Natural killer cell (primary cell): ENCODE measurements at places on chromosomes 3 and 15.

GRCh38 chr3:160781402-160781801, 25.4 kb downstream of the PPM1L start:
- no peak for DNase-seq

GRCh38 chr3:72086042-72086742, 301.2 kb upstream of the PROK2 start:
- no peak for DNase-seq

- DNase-seq = no peak
These were observed 46.6 kb downstream of the APBA2 start for GRCh38 chr15:28932361-28932760.

- no peak for DNase-seq
These were observed 17.1 kb downstream of the PCNP start for GRCh38 chr3:101591071-101591470.

- no peak for DNase-seq
These were observed 830.3 kb downstream of the DIPK2A start for GRCh38 chr3:144801890-144802289.

DNA sequence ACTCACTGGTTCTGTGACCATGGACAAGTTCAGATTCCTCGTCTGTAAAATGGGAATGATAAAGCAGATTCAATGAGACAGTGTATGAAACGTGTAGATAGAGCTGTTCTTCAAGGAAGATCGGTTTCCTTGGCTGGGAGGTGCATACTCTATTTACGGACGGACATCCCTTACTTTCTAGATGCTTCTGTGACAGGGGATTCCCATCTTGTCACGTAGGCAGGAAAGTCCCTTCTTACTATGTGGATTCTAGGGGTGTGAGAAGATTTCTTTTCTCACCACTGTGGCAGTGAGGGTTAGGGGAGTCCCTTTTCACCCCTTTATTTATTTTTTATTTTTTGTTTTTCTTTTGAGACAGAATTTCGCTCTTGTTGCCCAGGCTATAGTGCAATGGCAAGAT, 180.9 kb upstream of the TBL1XR1 start:
- peak; percentile 62 for DNase-seq

DNA sequence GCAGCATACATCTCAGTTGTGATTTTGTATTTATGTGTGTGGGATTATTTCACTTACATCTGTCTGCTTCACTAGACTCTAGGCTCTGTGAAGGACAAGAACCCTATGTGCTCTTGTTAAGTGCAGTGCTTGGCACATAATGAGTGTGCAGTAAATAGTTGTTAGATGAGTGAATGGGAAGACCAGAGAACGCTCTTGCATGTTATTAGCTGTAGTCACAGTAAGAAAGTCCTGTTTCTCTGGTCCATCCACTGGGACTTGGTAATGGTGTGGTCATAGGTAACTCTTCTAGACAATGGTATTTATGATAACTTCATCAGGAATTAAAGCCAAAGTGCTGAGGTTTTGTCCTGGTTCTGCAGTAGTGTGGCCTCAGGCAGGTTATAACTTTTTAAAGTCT, 1.4 kb upstream of the AQP9 start:
- no peak for DNase-seq

DNA sequence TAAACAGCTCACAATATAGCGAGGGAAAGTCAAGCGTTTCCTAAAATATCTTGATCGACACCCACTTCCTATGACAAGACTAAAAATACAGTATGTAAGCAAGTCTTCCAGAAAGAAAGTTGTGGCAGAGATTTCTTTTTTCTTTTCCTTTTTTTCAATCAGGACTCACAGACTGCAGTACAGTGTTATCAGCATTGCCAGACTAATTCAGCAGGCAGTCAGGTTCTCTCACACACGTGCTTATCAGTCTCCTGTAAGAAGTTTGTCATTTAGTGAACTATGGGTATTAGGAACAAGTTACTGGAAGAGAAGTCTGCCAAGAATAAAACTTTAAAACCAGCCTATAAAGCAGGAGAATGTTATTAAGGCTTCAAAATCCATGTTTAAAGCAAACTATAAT, 32.8 kb upstream of the ZNF385D start:
- no peak for DNase-seq

GRCh38 chr3:116001151-116001621, 377.9 kb downstream of the GAP43 start:
- no peak for DNase-seq

- no peak for DNase-seq
These were observed 108.7 kb downstream of the P2RY1 start for GRCh38 chr3:152943645-152944044.

- no peak for DNase-seq
These were observed 93.1 kb downstream of the WNT7A start for GRCh38 chr3:13786811-13787210.

DNA sequence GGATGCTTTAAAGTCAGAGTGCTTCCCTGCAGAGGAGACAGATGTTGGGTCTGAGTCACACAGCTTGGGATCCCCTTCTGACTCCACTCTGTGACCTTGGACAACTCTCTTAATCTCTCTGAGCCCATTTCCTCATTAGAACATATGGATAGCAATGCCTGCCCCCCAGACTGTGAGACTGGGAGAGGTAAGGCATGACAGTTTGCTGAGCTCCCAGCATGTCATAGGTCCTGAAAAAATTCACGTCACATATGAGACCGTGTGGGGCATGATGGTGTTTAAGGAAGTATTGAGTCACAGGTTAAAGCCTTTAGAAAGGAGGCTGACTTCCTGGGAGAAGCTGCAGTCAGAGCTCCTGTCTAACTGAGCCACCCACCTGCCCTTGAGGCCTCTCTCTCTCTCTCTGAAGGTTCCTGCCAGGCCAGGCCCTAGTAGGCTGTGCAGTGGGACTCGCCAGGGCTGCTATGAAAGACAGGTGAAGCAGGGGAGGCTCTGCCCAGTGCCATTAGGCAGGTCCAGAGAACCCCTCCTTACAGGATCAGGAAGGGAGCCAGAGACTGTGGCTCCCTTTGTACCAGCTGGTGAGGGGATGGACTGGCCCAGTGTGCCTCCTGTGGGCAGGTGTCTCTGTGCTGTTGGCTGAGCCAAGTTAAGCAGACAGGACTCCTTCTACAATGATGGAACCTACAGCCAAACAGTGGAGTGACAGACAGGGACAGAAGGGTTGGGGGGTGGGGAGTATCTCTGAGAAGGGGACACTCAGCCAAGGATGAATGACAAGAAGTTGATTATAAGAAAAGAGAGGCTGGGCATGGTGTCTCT, 19.5 kb upstream of the DOCK3 start:
- no peak for DNase-seq

GRCh38 chr3:127392156-127392490, 104.3 kb upstream of the PRR20G start:
- no peak for DNase-seq

DNA sequence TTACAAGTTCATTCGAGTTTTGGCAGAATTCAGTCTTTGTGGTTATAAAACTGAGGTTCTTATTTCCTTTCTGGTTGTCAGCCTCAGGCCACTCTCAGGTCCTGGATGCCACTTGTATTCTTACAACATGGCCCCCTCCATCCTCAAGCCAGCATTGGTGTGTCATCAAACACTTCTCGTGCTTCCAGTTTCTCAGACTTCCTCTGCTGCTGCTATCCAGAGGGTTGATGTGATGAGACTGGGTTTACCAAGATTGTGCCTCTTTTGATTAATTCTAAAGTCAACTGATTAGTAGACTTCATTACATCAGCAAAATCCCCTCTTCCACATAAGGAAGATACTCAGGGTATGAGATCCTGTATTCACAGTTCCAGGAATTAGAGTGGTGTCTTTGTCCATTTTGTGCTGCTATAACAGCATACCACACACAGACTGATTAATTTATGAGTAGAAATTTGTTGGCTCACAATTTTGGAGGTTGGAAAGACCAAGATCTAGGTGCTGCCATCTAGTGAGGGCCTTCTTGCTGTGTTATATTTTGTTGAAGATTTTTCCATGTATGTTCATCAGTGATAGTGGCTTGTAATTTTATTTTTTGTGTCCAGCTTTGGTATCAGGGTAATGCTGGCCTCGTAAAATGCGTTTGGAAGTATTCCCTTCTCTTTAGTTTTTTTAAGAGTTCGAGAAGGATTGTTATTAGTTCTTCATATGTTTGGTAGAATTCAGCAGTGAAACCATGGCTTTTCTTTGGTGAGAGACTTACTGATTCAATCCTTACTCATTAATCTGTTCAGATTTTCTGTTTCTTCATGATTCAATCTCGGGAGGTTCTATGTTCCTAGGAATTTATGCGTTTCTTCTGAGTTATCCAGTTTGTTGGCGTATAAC, 11.1 kb downstream of the LRCH3 start:
- DNase-seq = peak; percentile 63

DNA sequence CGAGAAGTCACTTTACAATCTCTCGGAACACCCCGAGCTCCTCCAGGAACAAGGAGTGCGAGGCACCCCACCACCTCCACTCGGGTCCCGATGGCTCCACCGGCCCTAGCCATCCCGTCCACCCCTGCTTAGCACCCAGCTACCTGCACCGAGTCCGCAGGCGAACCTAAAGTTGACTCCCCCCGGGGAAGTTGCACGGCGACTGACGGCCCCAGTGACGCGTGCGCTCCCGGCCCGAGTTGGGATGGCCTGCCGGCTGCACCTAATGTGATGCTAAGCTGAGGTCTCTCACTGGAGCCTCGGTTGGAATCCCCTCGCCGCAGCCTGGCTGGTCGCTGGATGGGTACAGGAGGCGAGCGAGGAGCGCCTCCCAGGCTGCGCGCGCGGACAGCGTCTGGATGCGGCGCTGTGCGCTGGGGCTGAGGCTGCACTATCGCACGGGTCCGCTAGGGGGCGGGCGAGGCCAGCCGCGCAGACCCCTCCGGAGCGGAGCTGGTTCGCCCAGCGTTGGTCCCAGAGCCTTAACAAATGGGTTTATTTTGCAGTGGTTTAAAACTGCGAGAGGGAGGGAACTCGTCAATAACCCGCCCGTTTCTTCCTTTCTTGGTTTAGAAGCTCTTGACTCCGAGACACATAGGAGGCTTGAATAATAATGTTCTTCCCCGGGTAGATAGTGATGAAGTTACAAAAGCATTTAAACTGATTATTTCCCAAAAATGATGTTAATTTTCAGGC, at the start of gene OXTR:
Gene OXTR (minus strand): TSS at position 526 of the 735 bp plus-strand sequence. CDS start 1,426 bp downstream, outside the sequence.
- DNase-seq = peak; percentile 57

GRCh38 chr15:86915811-86916331, 836.2 kb downstream of the AGBL1 start:
- DNase-seq = peak; percentile 5

- no peak for DNase-seq
These were observed 249.5 kb downstream of the UACA start for GRCh38 chr15:70513819-70514218.

DNA sequence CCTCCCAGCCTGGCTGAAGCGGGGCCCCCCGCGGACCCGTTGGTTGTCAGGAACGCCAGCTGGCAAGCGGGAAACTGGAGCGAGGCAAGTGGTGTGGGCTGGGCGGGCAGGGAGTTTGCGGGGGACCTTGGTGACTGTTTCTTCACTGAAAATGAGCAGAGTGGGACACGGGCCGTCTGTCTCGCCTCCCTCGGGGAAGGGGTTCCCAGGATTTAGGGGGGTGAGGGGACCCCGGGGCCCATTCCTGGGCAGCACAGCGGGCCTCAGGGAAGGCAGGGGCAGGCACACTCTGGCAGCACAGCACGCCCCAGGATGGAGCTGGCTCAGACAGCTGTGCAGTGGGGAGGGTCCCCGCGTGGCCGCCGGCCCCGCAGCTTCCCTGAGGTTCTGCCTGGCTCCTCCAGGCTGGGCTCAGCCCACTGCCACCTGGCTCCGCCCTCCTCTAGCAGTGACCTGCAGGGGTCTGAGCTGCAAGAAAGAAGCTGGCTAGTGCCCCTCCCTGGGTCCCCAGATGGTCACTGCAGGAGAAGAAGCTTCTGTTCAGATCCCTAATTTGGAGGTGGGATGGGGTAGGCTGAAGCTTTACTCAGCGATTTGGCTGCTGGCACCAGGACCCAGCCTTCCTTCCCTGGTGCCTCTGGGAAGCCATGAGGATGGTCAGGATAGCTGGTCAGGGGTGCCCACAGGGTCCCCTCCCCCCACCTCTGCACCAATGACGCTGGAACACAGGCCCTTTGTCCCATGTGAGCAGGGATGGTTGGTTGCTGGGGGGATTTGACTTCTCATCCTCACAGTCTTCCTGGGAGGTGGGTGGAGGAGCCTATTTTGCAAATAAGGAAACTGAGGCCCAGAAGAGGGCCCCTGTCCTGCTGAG, 90.4 kb downstream of the TBC1D2B start:
- DNase-seq = no peak

DNA sequence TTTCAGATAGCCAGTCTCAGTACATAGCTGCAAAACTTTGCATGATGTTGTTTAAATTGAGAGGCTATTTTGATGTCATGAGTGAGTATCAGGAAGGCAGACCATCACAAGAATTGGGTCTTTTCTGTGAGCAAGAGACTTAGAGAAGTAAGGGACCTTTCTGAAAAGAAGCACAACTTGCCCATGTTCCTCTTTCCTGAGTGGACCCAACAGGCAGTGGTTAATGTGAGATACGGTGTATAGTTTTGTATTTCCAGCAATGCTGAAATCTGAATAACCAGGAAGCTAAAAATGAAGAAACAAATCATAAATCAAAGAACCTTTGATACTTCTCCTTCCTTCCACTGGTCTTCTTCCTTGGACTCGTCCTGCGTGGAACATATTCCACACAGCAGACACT, 25.1 kb downstream of the MCTP2 start:
- DNase-seq = no peak

DNA sequence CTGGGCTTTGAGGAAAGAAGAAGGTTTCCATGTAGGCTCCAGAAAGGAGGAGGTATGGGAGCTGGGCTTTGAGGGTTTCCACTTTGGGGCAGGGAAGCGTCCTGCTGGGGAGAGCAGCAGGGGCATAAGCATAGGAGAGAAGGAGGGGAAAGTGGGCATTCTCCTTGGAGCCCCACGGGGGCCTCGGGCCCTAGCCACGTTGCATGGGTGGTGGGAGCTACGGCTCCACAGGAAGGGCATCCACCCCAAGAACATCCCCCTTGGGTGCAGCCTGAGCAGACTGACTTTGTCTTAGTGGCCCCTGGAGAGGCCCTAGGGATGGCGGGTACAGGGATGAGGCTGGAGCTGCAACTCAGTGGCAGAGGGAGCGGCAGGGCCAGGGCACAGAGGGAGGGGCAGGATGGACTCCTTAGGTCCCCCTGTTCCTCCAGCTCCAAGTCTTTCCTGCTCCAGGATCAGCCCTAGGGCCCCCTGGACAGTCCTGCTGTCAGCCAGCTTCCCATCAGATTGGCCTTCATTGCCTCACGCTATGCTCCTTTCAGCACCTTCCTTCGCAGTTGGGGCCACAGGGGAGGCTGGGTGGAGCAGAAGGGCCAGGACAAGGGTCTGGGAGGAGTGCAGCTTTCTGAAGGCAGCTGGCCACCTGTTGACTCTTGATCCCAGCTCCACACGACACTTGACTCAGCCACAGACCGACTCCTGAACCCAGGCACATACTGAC, 22.9 kb downstream of the PRR20G start:
- DNase-seq = no peak

DNA sequence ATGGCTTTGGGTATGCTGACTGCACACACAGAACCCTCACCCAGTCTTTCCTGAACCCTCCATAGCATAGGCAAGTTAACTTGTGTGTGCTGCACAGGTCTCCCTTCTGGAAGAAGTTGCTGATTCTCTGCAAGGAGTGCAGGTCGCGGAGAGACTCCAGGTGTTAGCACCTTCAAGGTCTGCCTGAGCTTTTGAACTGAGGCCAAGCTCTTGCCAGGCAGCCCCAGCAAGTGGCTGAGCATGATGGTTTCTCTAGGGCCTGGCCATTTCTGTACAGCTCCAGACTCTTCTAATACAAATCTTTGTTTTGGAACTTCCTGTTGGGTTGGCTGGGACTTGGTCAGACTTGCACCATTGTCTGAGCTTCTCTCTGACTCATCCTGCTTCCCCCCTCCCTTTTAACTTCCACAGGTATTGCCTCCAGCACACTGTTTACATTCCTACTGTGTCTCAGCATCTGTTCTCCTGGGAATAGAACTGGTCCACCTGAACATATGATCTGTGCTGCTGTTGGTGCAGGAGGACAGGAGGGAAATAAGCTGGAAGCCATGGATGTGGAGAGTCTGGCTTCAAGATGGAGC, 53.3 kb downstream of the KY start:
- no peak for DNase-seq
